Bone marrow (tissue), 2 donors: ENCODE measurements at places on chromosomes 3 and 15.

DNA sequence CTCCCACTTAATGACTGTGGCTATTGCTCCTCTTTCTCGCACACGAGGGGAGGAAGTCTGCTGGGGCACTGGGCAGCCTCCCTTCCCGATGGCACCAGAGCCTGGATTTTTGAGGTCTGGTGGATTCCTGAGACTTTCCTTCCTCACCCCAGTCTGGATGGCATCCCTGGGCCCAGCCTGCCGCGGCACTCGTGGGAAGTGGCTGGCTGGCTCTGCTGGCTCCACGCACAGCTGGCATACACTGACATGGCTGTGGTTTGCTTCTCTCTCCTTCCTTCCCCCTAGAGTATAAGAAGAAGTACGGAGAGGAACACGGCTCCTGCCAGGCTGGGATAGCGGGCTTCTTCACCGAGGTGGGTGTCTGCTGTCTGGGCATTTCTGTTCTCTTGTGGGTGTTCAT, 319.8 kb upstream of the LRRFIP2 start:
- DNase-seq: no peak

DNA sequence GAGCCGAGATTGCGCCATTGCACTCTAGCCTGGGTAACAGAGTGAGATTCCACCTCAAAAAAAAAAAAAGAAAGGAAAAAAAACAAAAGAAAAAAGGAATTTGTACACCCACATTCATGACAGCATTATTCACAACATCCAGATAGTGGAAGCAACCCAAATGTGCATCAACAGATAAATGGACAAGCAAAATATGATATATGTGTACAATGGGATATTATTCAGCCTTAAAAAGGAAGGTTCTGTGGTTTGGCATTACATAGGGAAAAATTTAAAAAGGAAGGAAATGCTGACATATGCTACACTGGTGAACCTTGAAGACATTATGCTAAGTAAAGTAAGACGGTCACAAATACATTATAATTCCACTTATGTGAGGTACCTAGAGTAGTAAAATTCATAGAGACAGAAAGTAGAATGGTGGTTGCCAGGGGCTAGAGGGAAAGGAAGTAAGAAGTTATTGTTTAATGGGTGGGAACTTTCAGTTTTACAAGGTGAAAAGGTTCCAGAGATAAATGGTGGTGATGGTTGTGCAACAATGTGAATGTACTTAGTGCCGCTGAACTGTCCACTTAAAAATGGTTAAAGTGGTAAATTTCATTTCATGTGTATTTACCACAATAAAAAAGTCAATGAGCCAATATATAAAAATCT, 118.5 kb downstream of the MYLK start:
- no peak for DNase-seq

DNA sequence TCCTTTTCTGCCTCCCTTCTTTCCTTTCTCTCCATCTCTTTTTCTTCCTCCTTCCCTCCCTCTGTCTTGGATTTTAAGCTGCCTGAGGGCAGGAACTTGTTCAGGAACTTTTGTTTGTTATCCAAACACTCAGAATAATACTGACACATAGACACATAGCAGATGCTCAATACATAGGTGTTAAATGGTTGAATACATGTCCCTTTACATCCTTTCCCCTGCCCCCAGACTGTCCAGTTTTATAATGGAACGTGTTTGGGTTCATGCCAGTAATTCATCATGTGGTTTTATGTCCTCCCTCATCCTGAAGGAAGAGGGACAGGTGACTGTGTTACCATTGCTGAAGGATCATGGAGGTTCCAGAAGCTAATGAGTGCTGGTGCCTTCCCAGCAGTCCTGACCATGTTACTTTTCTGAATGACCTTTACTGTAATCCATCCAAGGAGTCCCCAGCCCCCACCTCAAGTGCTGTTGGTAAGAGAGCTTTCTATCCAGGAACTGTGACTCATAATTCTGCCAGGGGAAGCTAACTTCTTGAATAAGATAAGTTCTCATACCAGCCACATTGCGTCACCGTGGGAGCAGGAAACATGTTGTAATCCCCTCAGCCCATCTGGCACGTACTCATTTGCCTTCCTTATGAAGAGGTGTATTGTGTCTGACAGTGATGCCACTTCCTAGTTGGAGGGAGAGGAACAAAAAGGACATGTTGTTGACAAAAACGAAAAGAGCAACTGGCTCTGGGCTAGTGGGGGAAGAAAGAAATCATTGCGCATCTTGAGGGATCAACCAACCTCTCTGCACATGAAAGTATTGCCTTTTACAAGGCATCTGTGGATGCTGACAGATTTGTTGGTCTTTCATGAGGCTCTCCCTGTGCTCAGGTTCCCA, 52.4 kb downstream of the IL1RAP start:
- peak; percentile 56 for DNase-seq

GRCh38 chr15:68999091-68999490, 15.4 kb upstream of the NOX5 start:
- no peak for DNase-seq

DNA sequence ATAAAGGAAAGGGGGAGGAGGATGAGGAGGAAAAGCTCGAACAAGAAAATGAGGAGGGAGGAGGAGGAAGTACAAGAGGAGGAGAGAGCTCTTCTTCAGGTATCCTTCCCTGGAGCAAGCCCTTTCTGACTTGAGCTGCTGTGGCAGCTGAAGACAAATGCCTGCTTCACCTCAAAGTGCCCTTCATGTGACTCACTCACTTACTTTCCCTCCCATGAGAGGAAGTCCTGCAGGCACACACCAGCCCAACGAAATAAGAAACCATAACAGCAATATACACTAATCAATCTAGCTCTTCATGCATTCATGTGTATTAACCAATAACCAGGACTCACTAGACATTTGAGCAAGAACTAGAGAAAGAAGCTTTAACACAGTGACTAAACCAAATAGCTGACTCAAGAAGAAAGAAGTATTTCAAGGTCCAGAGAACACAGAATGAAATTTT, 251.9 kb downstream of the IGSF11 start:
- DNase-seq: no peak

DNA sequence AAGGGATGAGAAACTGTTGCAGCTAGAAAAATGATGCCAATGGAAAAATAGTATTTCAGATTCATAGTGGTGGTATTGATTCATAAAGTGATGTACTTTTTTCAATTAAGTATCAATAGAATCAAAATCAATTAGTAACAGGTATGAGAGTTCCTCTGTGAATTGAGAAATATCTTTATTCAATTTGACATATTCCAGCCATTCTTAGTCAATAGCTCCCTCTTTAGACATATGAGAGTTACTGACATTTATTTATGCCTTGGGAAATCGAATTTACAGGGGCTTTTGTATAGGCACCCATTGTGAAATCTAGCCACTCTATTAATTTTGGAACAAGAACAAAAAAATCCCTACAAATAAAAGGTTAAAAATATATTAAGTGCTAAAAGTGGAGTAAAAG, 386.9 kb upstream of the CNTN3 start:
- DNase-seq: no peak

DNA sequence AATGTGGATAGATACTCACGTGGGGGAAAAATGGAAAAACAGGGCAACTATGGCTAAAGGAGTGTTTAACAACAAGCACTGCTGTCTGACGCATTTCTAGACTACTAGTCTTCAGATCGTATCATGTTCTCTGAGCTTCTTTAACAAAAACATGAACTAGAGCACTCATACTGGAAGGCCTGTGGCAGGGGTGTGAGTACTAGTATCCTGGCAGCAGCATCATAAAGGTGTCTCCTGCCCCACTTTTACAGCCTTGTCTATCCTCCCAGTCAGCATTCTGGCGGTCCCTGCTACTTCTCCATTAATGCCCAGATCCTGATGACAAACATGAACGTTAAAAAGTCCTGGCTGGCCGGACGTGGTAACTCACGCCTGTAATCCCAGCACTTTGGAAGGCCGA, 4.0 kb downstream of the FMN1 start:
- DNase-seq: no peak

GRCh38 chr15:83581381-83581780, 72.5 kb upstream of the ADAMTSL3 start:
- no peak for DNase-seq

- no peak for DNase-seq
Measured at GRCh38 chr15:64356710-64357040, 702 bp upstream of the CSNK1G1 start.

DNA sequence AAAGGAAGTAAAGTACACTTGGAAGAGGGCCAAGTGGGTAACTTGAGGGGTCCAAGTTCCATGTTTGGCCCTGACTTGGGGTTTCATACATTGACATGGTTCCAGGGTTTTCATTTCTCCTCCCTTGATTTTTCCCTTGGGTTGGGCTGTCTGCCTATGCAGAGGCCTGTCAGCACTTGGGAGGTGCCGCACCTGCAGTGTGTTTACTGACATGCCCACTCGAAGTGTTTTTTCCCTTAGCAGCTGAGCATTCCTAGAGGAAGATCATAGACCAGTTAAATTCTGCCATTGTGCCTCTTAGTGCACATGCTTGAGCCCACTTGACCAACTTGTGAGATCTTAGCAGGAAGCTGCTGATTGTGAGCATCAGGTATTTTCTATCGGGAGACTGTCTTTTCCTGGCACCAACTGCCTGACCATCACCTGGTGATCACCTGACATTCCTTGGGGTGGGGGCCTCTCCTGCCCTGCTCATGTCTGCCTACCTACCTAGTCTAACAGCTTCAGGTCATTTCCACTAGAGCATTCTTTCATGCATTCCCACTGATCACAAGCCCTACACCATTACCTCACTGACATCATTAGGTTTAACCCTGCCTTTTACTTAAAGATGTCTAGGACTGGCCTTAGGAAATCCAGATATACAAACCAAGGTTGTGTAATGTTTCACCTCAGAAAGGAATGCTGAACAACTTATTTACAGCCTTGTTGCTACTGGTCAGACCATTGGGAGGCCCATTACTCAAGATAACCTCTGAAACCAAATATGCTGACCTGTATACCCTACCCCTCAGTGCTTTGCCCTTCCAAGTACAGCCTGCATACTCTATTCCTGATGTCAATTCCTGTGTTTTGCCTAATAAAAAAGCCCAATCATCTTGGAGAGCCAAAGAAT, 68.3 kb downstream of the CD47 start:
- DNase-seq: no peak

DNA sequence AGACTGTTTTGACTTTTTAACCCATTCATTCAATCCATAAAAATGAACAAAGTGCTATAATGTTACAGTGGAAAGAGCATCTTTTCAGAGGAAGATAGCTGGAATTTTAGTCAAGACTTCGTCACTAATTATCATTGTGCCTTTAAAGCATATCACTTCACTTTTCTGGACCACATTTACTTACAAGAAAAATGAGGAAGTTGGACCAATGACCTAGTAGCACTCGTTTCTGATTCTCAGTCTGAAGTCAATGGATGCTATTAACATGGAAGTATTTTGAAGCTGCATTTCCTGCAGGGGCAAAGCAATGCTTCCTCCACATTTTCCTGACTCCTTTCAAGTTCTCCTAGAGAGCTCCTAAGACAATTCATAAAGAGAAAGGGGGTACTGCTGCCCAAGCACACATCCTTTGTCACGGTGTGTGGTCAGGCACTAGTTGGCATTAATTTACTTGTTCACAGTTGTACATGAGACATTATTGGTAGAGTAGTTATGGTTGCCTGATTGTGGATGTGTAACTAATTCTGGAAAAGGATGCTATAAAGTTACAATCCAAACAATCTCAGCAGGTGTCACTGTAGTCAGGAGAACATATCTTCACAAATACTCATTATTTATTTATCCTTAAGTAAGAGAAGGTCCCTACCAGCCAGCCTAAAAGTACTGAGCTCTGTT, 1049.1 kb downstream of the FHIT start:
- peak; percentile 45 for DNase-seq

DNA sequence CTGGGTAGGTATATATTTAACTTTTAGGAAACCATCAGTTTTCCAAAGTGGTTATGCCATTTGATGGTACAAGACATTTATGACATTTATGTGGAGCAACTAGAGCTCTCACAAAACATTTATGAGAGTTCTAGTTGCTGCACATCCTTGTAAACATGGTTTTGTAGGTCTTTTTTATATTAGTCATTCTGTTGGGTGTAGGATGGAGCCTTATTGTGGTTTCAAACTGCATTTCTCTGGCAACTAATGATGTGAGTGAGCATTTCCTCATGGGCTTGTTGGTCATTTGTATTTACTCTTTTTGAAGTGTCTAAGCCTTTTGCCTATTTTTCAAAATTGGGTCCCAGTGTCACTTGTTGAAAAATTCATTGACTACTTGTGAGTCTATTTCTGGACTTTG, 45.7 kb upstream of the MGLL start:
- no peak for DNase-seq

GRCh38 chr3:191461113-191461595, at the start of gene PYDC2:
Gene PYDC2 (plus strand): TSS chr3:191461163. CDS start chr3:191461163, 0 bp downstream.
- DNase-seq: no peak

DNA sequence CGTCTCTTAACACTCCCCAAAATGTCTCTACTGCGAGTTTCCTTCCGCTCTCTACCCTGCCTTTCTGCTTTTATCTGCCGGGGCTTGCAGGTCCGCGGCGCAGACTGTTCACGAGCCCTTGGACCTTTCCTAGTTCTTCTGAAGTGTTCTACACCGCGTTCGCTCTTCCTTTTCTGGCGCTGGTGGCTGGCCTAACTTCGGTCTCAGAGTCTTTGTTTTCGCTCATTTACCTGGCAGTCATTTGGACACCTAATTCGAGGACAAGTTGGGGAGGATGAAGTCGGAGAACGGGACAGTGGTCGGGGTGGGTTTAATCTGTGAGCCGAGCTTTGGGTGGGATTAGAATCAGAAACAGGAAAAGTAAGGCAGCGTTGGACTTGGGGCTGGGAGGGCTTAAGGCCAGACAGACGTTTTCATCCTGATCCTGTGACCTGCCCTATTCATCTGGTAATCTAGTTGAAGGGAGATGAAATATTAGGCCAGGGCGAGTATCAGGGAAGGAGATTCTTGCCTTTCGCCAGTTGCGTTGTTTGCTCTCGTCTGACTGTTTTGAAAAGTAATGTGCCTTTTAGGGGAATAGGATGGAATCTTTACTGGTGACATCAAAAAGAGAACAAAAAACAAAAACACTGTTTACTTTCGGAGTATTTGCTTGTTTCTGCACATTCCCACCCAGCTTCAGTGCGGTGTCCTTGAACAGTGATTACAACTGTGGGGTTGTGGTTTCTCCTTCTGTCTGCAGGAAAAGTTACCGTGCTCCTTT, 1.8 kb downstream of the DIPK2A start:
- DNase-seq: no peak

DNA sequence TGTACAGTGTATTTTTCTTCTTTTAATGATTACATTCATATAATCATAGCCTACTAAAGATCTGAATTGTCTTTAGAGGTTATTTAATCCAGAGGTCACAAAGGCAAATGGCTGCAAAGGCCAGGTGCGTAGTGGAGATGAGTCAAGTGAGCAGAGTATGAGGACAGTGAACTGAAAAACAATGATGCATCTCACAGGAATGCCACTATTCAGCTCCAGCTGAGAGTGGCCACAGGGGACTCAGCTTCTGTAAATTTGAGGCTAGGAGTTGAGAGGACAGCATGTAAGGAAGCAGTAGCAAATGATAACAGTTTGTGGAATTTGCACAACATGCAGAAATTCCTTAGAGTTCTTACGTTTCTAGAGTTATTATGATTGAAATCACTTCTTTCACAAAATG, 50.4 kb downstream of the COL6A5 start:
- DNase-seq: no peak

GRCh38 chr3:106830334-106830733, 546.9 kb upstream of the CCDC54 start:
- no peak for DNase-seq

- DNase-seq: no peak
Measured at GRCh38 chr3:190076601-190077394, 43.9 kb downstream of the P3H2 start.
